Omental fat pad (tissue), 4 donors: ENCODE measurements at places on chromosomes 13 and 19.

DNA sequence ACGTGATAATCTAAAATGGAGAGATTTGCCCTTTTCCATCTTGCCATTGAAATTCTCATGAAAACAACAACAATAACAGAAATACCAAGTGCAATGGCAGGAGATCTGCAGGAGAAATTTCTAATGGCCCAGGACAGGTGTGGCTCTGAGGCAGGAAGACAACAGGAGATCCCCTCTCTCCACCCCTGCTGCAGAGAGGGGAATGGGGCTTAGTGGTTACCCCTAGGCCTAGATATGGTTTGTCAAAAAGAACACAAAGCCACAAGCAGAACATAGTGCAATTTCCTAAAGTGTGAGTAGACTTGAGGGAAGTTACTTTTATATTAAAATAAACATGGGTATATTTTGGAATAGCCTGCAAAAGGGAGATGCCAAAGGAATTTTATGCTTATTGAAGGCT is 369.5 kb downstream of the KCNRG start:
- no peak for DNase-seq

GRCh38 chr19:45037393-45038169 is 1.3 kb upstream of the CLASRP start:
- no peak for DNase-seq

DNA sequence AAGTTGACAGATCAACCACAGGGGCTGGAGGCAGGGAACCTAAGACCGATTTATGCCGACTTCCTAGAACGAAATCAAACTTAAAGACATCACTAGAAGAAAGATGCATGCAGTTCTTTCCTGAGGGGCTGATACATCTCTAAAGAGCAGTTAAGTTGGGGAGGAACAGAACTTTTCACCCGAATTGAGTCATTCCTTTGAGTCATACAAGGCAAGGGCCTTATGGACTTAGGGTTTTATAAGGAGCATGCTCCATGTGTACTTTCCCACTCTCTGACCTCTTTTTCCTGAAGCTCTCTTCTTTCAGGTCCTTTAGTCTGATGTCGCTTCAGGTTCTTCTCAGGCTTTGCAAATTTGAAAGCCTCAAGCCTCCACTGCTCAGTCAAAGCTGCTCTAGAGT is 7.9 kb upstream of the FBXL3 start:
- DNase-seq: no peak

GRCh38 chr13:34124666-34125306 is 306.8 kb downstream of the RFC3 start:
- no peak for DNase-seq

DNA sequence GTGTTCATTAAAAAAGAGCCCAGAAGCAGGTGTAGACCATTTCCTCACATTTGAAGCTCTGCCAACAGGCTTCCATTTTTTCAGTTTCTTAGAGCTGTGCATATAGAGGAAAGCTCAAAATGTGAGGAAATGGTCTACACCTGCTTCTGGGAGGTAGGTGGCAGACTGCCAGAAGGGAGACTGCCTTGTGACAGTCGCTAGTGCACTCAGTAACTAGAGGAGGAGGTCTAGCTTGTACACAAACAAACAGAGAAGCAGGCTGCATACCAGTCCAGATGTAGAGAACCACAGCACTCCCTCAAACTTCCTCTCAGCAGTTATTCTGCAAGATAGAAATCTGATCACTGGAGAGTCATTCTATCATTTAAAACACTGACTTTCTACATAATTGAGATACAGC is 800.2 kb downstream of the EFNB2 start:
- DNase-seq: no peak
